ENCODE measurements at places on chromosomes 6 and 20.

DNA sequence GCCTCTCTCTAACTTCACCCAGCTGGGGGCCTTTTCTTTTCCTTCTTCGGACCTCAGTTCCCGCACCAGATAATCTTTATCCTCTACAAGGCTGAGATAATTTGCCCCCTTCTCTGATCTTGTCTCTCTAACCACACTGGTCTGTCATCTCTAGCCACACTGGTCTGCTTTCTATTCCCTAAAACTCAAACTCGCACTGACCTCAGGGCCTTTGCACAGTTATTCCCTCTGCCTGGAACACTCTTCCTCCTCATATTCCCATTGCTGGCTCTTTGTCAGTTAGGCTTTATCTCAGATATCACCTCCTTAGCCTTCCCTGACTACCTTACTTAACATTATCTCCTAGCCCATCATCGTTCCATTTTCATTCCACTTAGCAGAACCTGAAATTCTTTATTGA is 7.6 kb downstream of the RIMS4 start:
- DNase-seq, result no peak

DNA sequence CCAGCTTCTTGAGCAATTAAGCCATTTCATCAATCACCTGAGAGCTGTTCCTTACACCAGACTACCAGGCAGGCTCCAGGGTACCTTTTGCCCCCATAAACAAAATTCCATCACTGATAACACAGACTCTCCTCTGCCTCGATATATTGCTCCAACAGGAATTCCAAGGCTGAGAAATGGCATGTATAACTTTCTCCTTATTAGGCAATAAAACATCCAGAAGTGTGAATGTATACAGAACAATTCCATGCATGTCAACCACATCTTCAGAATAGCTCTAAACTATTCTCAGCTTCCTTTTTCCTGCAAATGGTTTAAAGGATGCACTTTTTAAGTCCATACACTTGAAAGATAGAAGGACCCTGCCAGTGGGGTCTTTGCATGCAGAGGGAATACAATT is 73.8 kb downstream of the EDN3 start:
- no peak for DNase-seq

GRCh38 chr6:43936476-43936875 is 166.5 kb downstream of the VEGFA start:
- DNase-seq, result no peak

DNA sequence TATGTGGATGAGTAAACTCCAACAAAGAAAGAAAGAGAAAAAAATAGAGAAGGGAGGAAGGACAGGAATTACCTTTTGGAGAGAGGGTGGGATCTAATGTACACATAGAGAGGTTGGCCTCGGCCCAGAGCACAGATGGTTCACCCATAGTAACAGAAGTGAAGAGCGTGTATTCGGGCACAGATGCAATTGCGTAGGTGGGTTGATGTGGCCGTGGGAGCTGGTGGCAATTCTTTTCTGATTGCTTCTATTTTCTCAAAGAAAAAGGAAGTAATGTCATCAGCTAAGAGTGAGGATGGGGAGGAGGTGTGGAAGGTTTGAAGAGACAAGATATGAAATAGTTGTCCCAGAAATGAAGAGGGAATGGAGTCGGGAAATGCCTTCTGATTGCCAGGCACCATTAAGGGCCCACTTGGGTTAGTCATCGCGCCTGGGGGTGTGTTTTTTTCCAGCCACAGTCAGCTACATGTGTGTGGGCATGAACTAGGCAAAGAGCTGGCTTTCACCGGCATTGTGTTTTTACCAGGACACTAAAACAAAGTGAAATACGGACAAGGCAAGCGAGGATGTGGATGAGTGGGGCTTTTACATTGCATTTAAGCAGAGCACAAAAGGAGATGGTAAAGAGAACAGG is 158.7 kb downstream of the SYNE1 start:
- no peak for DNase-seq

- DNase-seq, result no peak
These were observed 5.1 kb upstream of the RBCK1 start for GRCh38 chr20:402898-403581.

GRCh38 chr6:89951574-89952104 is 57.4 kb downstream of the GJA10 start:
- no peak for DNase-seq

GRCh38 chr6:31525932-31526591 is 2.7 kb upstream of the MCCD1 start:
- no peak for DNase-seq

DNA sequence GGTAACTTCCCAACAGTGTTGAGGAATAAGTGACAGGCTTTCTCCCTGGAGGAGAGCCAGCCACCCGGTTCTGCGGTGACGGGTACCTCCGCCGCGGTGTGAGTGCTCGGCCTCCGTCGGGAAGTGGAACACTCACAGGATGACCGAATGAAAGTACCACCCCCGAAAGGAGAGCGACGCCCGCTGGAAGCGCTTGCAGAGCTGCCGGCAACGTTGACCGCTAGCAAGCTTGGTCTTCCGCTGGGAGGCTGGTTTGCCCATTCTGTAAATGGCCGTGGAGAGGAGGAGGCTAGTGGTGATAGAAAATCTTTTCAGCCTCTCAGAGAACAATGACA is 614 bp upstream of the TMEM242 start:
- DNase-seq, result peak; percentile 89

- no peak for DNase-seq
These were observed 543.2 kb upstream of the EPHA7 start for GRCh38 chr6:93962566-93962965.

DNA sequence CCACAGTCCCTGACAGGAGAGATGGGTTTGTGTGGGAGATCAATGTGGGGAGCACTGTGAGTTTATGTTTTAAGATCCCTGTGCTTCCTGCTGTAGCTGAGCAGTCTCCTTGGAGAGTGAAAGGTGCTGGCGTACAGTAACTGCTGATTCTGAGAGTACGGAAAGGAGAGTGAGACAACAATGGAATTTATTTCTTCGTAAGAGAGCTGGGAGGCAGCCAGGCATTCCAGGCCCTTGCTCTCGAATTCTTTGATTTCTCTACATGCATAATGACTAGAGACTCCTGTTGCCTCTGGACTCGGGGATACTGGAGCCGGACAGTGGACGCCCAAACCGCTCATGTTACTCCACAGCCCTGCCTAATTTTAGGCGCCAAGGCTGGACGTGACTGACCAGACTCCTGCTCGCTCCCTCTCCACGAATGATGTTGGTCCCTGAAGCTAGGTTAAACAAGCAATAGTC is 131.0 kb upstream of the PHACTR1 start:
- DNase-seq, result no peak

DNA sequence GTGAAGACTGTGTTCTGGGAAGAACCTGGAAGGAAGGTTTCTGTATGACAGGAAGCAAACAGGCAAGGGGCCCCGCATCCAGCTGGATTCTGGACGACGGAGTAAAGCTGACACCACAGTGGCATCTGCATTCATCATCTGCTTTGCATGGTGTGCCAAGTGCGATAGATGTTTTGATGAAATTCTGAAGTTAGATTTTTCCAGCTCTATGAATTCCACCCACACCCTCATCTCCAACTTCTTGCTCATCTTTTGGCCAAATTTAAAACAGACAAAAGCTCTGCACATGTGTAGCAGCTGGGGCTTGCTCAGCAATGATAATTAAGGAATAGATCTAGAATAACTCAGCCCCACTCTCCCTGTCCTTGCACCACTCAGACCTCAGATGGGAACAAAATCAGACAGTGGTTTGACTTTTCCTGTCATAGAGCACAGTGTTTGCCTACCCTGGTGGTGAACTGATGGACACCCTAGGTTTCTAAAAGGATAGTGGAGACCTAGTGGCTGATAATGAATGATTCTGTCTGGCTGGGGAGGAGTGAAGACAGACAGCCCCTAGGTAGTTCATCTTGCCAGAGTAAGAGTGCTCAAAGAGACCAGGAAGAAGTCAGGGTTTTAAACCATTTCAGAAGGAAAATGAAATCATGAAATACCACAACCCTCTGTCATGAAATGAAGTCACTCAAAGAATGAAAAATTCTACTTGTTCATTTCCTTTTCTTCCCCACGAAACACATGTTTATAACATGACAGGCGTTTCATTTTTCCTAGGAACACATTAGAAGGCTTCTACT is 85.8 kb downstream of the BCAS1 start:
- DNase-seq, result no peak

DNA sequence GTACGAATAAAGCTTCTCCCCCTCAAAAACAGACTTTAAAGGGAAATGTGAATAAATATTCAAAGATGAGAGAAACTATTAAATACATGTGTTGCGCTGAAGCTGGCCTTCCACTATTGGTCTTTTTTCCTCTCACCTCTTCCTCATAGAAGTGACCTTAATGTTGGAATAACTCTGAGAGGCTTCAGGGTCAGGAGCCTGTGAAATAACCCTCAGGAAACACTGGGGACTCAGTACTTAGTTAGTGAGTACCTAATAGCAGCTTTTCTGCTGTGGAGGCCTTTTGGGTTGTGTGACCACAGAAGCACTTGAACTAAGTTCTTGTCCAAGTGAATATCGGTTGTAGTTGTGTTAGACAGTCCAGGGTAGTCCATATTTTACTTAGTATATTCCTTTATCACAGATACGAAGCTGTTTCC is 799 bp upstream of the SHPRH start:
- no peak for DNase-seq

- DNase-seq, result no peak
These were observed 1.9 kb downstream of the RAB32 start for GRCh38 chr6:146545581-146545980.

- DNase-seq, result no peak
These were observed 21.8 kb downstream of the PARD6B start for GRCh38 chr20:50753152-50753551.

DNA sequence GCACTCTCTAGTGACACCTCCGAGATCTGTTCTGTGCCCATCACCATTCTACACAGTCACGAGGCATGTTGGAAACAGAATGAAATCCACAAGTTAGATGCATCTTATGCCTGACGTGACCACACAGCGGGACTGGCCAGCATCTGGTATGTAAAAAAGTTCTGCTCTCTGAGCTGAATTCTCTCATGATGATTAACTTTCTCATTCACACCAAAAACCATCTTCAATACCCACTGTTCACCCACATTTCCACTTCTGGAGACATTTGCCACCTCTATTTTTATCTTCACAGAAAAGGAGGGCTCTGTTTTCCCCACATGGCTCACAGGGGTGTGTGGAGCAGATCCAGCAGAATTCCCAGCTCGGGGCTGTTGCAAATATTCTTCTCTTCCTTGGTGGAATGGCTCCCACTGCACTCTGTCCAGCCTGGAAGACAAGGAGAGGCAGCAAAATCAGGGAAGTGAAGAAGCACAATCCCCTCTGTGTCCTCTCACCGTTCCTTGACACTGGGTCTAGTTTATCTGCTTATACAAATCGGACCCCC is 303.4 kb downstream of the TAF4 start:
- no peak for DNase-seq

- DNase-seq, result no peak
These were observed 8.6 kb upstream of the LY6G5C start for GRCh38 chr6:31689249-31690110.

DNA sequence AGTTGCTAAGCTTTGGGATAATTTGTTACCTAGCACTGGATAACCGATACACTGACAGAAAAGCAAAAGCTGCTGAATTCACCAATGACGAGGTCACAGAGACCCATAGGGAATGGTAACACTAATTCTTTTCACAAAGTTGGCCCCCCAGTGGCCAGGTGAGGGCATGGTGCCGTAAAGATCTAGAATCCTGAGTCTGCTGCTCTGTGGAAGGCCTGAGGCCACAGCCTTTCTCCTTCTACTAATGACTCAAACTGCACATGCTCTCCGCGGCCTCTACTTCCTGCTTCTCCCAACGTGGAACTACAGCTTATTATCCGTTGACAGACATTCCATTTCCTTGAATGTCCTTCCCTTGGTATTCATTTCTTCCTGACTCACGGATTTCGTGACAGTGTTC is 127.1 kb downstream of the OPRM1 start:
- no peak for DNase-seq

GRCh38 chr6:45187836-45188235 is 140.3 kb upstream of the RUNX2 start:
- no peak for DNase-seq

DNA sequence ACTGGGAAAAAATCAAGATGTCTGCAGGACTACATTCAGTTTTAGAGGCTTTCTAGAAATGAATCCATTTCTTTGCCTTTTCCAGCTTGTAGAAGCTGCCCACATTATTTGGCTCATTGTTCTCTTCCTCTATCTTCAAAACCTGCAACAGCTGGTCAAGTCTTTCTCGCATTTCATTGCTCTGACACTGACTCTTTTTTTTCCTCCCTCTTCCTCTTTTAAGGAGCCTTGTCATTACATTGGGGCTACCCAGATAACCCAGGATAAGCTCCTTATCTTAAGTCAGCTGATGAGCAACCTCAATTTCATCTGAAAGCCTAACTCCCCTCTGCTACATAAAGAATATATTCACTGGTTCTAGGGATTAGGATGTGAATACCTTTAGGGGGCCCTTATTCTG is 53.2 kb upstream of the CEP162 start:
- no peak for DNase-seq

GRCh38 chr6:49087369-49087768 is 375.7 kb downstream of the MMUT start:
- no peak for DNase-seq

- DNase-seq, result no peak
These were observed 3.6 kb downstream of the EEF1A2 start for GRCh38 chr20:63495167-63495720.

DNA sequence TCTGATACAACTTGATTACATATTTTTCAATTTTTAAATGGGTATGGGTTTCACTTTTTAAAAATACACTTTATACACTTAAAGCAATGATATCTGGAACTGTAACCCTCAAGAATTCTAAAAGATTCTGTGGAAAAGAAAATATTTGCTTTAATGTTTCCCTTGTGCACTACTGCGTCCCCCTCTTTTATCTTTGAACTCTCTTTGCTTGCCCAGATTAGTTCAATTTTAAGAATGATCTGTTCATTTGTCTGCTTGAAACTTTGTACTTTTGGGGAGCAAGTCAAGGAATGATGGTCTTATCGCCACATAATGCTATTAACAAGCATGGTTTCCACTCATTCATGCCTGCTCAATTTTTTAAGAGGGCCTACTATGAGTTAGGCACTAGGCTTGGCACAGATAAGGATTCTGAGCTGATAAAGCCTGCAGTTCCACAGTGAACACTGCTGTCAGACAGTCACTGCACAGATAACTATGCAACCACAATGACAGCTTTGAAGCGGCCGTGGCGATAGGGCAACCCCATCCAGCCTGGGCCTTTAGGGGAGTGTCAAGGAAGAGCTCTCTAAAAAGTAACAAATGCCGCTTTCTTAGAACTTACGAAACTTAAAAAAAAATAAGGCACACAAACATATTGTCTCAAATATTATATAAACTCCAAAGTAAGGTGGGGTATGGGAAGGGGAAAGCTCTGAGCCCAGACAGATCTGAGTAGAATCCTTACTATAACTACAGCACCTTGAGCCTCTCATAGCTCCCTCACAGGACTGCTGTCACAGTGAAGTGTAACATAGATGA is 29.7 kb downstream of the FYN start:
- DNase-seq, result no peak
